Sigmoid colon (tissue), 7 donors: ENCODE measurements at places on chromosomes 12 and 14. TPM values are rescaled to one million over a fixed set of nuclear protein-coding genes. Genes with fewer than 3 reads are reported as not detected.

MYH7 gene
- under 0.01 TPM for total RNA-seq

FOXA1 gene
- not detected for total RNA-seq

KRT85 gene
- total RNA-seq: not detected

SLC48A1 gene
- total RNA-seq: 46.6 TPM

OASL gene
- total RNA-seq: 0.41 TPM

GALNT4 gene
- 4.8 TPM for total RNA-seq

DNA sequence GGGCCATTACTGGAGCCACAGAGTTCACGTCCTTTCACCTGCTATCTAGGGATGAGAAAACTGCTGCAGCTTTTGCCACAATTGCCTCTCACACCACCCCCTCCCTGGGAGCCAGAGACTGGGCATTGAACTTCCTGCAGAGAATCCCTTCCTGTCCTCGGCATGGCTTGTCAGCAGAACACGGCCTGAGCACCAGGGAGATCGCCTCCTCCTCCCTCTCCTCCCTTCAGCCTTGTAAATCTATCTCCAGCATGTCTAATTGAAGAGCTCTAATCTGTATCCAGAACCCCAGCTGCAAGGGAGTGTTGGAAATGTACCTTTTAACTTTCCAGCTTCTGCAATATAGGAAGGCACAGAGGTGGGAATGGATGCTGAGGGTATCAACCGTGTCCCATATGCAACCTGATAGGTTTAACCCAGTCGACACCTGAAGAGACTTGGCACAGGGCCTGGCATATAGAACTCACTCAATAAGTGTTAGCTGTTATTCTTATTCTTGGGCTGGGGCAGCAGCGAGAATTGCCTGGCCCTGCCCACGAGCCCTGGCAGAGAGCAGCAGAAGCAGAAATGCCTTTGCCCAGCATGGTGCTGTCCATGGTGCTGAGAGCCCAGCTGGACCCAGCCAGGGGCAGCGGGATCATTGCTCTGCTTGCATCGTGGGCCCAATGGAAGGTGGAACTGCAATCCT is 26.8 kb downstream of the TMEM63C start:
- no peak overlapping the region for H3K4me3 ChIP-seq
- no peaks in the 10 kb centered on the region for H3K4me1 ChIP-seq
- DNase-seq: no peak
- H3K27ac ChIP-seq: no peak overlapping the region
- H3K27me3 ChIP-seq: no peaks in the 10 kb centered on the region
- H3K36me3 ChIP-seq: no peaks in the 10 kb centered on the region

DNA sequence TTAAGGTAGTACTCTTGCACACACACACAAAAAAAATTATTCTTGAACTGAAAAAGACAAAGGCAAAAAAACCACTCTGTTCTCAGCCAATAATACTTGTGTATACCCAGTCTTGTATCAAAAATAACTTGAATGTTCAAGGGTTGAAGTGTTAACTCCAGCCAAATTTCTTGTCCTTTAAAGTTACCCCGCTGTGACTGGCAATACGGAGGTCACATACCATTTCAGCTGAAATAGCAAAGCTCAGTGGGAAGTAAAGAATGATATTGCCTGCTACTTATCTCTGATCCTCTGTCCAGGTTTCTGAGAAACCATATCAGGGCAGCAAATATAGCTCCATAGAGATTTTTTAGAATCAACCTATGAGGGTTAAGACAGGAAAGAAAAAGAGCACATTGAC is 167.4 kb downstream of the C12orf50 start:
- no peak overlapping the region for H3K27ac ChIP-seq
- H3K4me1 ChIP-seq: peaks cover 11% of the 10 kb centered on the region
- no peaks in the 10 kb centered on the region for H3K36me3 ChIP-seq
- DNase-seq: no peak
- no peak overlapping the region for H3K4me3 ChIP-seq
- H3K27me3 ChIP-seq: no peaks in the 10 kb centered on the region

DNA sequence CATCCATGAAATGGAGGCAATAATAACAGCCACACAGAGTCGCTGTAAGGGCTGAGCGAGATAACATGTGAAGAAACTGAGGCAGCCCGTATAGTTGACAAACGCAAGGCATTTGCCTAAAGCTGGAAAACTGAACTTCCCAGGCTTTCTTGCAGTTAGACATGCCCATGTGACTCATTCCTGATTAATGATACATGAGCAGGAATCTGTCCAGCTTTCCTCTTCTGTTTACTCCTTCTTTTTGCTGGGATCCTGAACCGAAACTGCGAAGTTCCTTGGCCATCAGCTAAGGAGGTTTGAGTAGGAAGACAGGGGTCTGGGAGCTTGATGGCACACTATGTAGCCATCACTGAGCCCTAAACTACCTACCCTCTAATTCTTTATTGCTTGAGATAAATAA is 52.2 kb downstream of the ST8SIA1 start:
- no peak for DNase-seq
- no peaks in the 10 kb centered on the region for H3K27me3 ChIP-seq
- H3K27ac ChIP-seq: peak overlapping the region; percentile 60
- H3K4me1 ChIP-seq: peaks cover 18% of the 10 kb centered on the region
- peak overlapping the region; percentile 7 for H3K4me3 ChIP-seq

GRCh38 chr14:89621009-89621421 is 204.0 kb upstream of the FOXN3 start:
- H3K27me3 ChIP-seq: no peaks in the 10 kb centered on the region
- DNase-seq: no peak
- no peak overlapping the region for H3K4me3 ChIP-seq
- H3K36me3 ChIP-seq: no peaks in the 10 kb centered on the region
- peaks cover 30% of the 10 kb centered on the region for H3K4me1 ChIP-seq

DNA sequence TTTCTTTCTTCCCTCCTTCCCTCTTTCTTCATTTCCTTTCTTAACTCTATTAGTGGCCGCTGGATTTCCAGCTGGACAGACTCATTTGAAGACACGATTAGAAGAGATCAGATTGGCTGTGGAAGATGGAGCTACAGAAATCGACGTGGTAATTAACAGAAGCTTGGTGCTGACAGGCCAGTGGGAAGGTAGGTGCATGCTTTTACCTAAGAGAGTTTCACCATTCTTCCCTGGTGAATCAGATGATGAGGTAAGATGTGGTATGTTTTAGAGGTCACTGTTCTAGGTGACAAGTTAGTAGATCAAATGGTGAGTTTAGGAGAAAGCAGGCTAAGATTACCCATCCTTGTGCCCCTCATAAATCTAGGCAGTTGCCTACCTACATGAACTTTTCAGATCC is 51.6 kb downstream of the DERA start:
- H3K27me3 ChIP-seq: no peaks in the 10 kb centered on the region
- H3K27ac ChIP-seq: no peak overlapping the region
- peaks cover 4% of the 10 kb centered on the region for H3K36me3 ChIP-seq
- H3K4me3 ChIP-seq: no peak overlapping the region
- no peak for DNase-seq

DNA sequence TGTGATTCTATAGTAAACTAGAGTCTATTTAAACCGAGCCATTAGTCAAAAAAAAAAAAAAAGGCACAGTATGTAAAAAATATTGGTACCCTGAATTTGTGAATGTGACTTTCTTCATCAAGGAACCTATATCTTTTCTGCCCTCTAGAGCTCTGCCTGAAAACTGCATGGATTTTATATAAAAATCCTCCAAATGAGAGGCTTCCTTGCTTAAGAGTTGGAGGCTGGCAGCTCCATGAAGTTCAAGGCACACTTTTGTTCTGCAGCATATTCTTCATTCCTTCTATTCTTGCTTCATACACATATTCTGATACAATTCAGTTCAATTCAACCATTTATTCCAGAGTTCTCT is 23.1 kb upstream of the NKX2-8 start:
- H3K27ac ChIP-seq: no peak overlapping the region
- H3K4me1 ChIP-seq: no peaks in the 10 kb centered on the region
- H3K27me3 ChIP-seq: no peaks in the 10 kb centered on the region
- H3K36me3 ChIP-seq: no peaks in the 10 kb centered on the region

DNA sequence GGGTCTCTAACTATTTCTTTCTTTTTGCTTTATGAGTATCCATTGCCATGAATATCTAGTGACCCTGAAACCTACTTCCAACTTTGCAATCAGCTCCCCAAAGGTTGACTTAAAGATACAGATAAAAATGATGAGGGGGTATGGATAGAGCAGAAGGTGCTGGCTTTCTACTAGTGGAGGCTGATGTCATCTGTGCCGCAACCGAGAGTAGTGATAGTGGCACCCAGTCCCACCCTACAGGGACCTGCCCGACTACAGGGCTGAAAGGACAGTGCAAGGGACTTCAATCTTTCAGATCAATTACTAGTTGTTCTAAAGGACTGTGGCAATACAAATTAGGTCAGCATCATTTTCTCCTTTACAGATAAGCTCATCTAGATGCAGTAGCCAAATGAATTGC is 806.0 kb downstream of the VRK1 start:
- H3K4me1 ChIP-seq: no peaks in the 10 kb centered on the region
- no peak for DNase-seq
- no peaks in the 10 kb centered on the region for H3K36me3 ChIP-seq

- H3K4me1 ChIP-seq: peaks cover 3% of the 10 kb centered on the region
- no peaks in the 10 kb centered on the region for H3K27me3 ChIP-seq
- DNase-seq: no peak
Measured at GRCh38 chr14:99440278-99440677, 40.4 kb downstream of the SETD3 start.

DNA sequence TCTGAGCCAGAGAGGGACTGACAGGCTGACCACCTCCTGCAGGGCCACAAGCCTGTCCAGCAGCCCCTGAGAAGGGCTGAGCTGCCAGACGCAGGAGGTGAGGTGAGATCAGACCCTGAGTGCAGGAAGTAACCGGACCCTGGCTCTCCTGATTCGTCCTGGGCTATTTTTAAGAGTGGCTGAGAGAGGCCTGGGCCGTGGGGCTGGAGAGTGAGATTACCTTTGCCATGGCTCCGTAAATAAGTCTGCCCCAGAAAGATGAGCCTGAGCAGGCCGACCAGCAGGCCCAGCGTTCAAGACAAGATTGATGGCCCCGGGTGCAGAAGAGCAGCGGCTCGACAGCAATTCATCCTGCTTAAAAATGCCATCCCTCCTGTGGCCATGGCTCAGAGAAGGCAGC is 54.2 kb downstream of the SPTB start:
- H3K27me3 ChIP-seq: no peaks in the 10 kb centered on the region
- H3K4me1 ChIP-seq: peaks cover 8% of the 10 kb centered on the region
- no peak overlapping the region for H3K27ac ChIP-seq
- no peak overlapping the region for H3K4me3 ChIP-seq
- no peak for DNase-seq

- no peaks in the 10 kb centered on the region for H3K36me3 ChIP-seq
- no peak for DNase-seq
- no peak overlapping the region for H3K27ac ChIP-seq
Measured at GRCh38 chr12:103422746-103423515, 72.8 kb downstream of the C12orf42 start.

- no peak overlapping the region for H3K27ac ChIP-seq
- no peaks in the 10 kb centered on the region for H3K4me1 ChIP-seq
- no peak overlapping the region for H3K4me3 ChIP-seq
- H3K36me3 ChIP-seq: peaks cover 22% of the 10 kb centered on the region
- DNase-seq: peak; percentile 54
Measured at GRCh38 chr14:104888489-104889374, 23.7 kb downstream of the CEP170B start.

GRCh38 chr14:41799817-41800216 is 193.1 kb downstream of the LRFN5 start:
- no peak overlapping the region for H3K4me3 ChIP-seq
- H3K36me3 ChIP-seq: no peaks in the 10 kb centered on the region
- H3K27me3 ChIP-seq: no peaks in the 10 kb centered on the region
- H3K4me1 ChIP-seq: no peaks in the 10 kb centered on the region
- no peak for DNase-seq
